ENCODE measurements at places on chromosomes 16 and 17.
A peak's percentile ranks its signal among the peaks of the same experiment; 100 is the strongest.

- DNase-seq = peak; percentile 52
These were observed 45.4 kb upstream of the EMP2 start for GRCh38 chr16:10625595-10626357.

DNA sequence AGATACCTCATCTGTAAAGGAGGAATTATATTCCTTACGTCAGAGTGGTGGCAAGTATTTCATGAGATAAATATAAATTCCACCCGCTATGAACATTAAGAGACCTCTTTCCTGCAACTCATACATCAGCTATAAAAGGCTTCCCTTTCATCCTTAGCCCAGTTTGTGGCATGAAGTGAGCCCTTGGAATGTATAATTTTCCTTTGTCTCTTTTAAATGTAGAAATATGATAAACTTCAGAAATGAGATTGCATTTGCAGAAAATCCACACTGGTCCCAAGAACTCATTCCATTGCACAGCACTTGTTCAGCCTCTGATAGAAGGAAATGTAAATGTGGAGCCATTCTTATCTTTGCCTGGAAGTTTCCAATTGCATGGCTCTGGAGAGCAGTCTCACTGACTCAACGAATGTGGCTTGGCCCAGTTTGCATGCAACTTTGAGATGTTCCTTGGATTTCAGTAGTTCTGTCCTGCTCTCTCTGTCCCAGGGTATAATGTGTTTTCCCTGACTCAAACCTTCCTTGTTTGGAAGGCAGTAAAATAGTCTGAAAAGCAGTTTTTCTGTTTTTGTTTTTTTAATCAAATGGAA is 746.4 kb downstream of the CDH11 start:
- DNase-seq = no peak

GRCh38 chr16:78516006-78516736 is 416.7 kb downstream of the WWOX start:
- DNase-seq = no peak

DNA sequence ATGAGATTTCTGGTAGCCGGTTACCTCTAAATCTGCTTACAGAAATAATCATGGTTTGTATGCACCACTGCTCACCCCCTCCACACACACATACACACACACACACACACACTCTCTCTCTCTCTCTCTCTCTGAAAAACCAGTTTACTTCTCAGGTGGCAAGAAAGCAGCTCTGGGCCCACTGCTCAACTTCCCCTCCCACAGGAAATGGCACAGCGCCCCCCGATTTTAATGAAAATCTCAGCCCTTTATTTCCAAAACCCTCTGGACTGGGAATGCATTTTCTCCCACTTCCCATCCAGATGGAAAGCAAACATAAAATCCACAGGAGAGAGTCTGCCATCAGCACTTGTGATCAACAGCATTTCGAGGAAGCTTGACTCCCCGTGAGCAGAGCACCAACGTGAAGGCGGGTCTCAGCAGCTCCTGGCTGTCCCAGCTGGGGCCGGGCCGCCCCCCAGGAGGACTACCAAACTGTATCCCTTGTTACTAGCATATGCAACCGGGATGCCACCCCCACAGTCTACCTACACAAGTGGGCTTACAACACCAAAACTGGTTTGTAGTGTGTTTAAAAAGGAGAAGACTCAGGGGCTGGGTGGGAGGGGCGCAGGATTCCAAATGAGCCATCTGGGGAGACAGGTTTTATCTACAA is 121.1 kb downstream of the SLC39A11 start:
- DNase-seq = no peak

- no peak for DNase-seq
These were observed 71.4 kb downstream of the ZFHX3 start for GRCh38 chr16:72976438-72977064.

DNA sequence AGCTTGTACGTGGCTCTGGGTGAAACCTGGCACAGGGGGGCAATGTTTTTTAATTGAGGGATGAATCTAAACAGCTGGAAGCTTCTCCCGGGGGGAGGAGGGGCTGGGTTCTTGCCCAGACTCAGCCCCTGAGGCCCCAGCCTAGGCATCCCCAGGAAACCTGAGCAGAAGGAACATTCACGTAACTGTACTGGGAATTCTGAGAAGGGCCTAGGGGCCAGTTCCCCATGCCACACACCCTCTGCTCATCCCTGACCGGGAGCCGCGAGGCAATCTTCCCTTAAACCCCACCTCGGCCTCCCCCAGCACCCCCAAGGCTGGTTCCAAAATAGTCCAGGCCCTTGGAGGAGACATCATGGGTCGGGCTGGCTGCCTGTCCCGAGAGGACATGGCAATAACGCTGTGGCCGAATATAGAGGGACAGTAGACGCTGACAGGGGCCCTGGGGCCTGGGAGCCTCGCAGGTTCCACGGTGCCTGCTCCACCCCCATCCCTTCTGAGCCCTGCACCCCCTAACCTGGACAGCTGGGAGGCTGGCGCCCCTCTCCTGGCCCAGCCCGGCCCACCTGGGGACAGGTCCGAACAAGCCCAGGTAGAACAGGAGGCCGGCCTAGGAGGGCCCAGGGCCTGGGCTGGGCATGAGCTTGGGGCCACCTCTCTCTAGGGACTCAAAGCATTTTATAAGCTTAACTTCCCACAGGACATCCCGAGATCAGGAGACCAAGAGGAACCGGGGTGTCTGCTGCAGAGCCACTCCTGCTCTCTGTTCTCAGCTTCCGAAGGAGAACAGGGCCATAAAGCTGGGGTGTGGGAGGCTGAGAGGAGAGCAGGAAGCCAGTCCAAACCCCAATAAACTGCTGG is 83.2 kb upstream of the TOB1 start:
- no peak for DNase-seq

GRCh38 chr17:17540935-17541639 is 44.9 kb upstream of the RASD1 start:
- no peak for DNase-seq

DNA sequence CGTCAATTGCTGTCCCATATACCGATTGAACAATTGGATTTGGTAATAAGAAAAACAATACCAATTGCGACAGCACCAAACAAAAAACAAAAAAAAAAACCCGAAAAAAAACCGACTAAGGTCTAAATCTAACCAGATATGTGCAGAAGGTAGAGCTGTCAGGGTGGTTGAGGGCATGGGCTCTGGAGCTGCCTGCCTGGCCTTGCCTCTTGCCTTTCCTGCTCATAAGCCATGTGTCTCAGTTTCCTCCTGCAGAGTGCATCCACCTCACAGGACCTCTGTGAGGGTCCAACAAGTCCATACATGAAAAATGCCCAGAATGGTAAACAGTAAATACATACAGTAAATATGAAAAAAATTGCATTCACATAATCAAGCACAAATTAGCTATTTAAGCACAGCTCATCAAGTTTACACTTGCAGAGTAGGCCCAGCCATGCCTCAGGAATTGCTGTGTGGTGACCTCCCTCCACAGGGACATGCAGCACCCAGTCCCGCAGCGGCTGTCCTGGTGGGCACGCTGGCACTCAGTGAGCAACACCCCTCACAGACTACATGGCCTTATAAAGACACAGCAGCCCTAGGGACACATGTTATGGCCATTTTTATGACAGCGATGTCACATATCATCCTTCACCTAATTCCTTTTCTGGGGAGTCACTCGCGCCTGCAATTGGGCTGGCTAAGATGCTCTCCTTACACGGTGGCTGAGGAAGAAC is 17.9 kb downstream of the TBC1D28 start:
- DNase-seq = no peak

DNA sequence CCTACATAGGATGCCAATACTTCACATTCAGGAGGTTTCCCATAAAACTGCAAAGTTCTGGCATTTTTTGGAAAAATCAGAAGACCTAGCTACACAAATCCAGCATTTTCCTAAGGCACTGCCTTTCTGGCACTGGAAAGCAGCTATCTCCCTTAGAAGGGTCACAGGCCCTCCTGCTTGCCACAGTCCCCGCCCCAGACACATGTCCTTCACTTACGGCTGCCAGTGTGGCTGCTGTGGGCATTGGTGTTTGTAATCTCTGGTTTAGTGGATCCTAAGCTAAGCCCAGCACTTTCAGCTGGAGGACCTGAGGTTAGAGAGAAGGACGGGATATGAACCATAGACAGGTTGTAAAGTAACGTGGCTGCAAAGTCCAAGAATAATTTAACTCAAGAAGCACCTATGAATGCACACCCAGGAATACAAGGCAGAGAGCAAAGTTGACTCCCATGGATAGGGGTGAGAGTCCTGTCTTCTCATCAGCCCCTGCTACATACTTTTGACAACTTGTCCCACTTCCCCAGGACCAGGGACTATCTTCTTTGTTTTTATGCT is 100.0 kb downstream of the XYLT1 start:
- no peak for DNase-seq

- no peak for DNase-seq
These were observed 126.1 kb upstream of the RCVRN start for GRCh38 chr17:10031127-10031526.

DNA sequence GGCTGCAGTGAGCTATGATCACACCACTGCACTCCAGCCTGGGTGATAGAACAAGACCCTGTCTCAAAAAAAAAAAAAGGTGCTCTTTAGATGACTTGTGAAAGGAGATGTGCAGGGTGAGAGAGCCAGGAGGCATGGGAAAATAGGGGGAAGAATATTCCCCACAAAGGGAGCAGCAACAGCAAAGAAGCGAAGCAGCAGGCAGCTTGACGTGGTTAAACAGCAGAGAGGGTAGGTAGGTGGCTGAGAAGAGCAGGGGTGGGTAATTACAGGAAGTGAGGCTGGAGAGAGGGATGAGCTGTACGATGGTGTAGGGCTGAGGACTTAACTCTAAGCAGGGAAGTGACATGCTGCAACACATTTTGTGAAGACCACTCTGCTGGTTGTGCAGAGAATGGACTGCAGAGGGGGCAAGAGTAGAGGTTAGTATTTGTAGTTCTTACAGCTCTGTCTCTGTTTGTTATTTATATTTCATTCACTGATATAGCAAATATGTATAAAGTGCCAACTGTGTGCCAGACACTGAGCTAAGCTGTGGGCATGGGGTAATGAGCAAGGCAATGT is 1.6 kb downstream of the HEATR3 start:
- DNase-seq = peak; percentile 16

GRCh38 chr16:85724936-85725335 is 26.0 kb downstream of the C16orf74 start:
- DNase-seq = no peak

DNA sequence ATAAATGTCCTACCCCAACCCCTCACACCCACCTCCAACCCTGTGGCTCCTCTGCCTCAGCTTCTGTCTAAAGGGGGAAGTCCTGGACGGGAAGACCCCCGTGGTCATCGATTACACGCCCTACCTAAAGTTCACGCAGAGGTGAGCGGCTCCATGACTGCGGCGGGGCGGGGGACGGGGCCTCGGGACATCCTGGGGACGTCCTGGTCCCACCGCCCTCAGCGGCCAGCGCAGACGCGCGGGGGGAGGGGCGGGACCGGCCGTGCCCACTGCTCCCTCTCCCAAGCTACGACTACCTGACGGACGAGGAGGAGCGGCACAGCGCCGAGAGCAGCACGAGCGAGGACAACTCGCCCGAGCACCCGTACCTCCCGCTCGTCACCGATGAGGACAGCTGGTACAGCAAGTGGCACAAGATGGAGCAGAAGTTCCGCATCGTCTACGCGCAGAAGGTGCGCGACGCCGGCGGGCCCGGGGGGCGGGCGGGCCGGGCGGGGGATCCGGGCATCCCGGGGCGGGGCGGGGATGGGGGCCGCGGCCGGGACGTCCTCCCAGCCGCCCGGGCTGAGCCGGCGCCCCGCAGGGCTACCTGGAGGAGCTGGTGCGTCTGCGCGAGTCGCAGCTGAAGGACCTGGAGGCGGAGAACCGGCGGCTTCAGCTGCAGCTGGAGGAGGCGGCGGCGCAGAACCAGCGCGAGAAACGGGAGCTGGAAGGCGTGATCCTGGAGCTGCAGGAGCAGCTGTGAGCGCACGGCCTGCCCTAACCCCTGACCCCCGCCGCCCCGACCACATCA is 6.7 kb downstream of the RUNDC3A start:
- DNase-seq = no peak

- DNase-seq = peak; percentile 51
These were observed 10.9 kb downstream of the SLC43A2 start for GRCh38 chr17:1617620-1618174.

DNA sequence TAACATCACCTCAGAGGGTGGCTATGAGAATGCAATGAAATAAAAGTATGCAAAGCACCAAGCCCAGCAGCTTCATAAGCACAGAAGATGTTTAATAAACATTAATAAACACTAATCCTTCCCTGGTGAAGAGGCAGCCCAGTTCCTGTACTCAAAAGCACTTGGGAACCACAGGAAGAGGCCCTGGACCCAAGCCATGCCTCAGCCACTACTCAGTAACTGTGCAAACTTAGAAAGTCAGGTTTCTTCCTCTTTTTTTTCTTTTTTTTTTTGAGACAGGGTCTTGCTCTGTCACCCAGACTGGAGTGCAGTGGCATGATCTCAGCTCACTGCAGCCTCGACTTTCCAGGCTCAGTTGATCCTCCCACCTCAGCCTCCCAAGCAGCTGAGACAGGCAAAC is 5.3 kb downstream of the ARHGAP17 start:
- DNase-seq = no peak

GRCh38 chr17:73459980-73460379 is 148.2 kb upstream of the CDC42EP4 start:
- no peak for DNase-seq

- no peak for DNase-seq
These were observed 49.3 kb upstream of the CA10 start for GRCh38 chr17:52207796-52208195.

- no peak for DNase-seq
These were observed 73.6 kb downstream of the USP32 start for GRCh38 chr17:60318326-60318725.

DNA sequence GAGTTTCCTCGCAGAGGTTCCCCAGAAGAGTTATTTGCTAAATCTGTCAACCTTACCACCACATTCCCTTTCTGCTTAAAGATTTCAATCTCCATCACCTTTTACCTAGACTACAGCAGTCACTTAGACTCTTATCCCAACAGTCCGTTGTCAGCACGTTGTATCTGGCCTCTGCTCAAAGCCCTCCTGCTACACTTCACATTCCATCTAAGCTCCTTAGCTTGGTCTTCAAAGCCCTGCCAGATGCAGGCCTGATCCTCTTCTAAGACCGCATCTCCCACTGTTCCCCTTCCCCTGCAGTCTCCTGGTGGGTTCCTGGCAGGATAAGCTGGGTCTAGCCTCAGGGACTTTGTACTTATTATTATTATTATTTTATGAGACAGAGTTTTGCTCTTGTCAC is 10.3 kb upstream of the SRCAP start:
- DNase-seq = no peak

DNA sequence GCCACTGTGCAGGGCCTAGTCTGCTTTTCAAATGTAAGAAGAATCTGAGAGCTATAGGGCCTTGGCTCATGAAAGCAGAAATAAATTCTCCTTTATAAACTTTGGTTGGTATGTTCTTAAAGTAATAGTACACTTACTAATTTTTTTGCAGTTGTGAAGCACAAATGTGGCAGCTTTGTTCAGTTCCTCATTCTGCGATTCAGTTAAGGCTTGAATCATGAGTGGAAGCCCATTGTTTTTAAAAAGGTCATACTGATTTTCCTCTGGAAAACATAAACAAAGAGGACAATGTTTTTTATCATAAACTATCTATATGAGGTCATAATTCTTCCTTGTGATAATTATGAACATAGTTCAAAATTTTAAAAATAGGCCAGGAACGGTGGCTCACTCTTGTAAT is 23.6 kb upstream of the DYNC1LI2 start:
- no peak for DNase-seq

GRCh38 chr17:80263253-80264204 is 2.9 kb downstream of the RNF213 start:
- DNase-seq = peak; percentile 81

GRCh38 chr16:11470676-11471415 is 115.9 kb downstream of the LITAF start:
- DNase-seq = no peak
